AG09319 (cell line): ENCODE measurements at places on chromosomes 12 and 14.

DNA sequence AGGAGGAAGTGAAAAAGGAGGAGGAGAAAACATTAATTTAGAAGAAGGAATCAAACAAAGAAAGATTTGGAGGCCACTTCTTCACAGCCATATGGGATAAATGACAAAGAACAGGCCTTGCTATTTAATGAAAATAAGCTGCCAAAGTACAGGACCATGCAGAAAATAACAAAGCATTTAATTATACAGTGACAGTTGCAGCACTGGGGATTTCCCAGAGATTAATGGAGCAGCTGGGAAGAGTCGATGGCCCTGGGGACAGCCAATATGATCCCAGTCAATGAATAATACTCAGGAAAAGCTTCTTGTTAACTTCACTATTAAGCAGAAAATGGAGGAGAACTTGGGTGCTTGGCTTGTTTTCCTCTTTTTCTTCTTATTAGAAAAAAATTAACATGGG lies 34.6 kb downstream of the RERG start:
- no peak for DNase-seq

GRCh38 chr12:77847680-77848431 lies 17.2 kb downstream of the NAV3 start:
- peak; percentile 42 for DNase-seq

- peak; percentile 86 for DNase-seq
Observed at GRCh38 chr14:96246539-96246847, 9.5 kb upstream of the BDKRB1 start.

DNA sequence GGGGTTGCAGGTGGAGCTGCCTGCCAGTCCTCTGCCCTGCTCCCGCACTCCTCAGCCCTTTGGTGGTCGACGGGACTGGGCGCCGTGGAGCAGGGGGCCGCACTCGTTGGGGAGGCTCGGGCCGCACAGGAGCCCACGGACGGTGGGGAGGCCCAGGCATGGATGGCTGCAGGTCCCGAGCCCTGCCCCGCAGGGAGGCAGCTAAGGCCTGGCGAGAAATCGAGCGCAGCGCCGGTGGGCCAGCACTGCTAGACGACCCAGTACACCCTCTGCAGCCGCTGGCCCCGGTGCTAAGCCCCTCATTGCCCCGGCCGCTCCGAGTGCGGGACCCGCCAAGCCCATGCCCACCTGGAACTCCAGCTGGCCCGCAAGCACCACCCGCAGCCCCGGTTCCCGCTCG lies 221.8 kb downstream of the BTG1 start:
- no peak for DNase-seq

DNA sequence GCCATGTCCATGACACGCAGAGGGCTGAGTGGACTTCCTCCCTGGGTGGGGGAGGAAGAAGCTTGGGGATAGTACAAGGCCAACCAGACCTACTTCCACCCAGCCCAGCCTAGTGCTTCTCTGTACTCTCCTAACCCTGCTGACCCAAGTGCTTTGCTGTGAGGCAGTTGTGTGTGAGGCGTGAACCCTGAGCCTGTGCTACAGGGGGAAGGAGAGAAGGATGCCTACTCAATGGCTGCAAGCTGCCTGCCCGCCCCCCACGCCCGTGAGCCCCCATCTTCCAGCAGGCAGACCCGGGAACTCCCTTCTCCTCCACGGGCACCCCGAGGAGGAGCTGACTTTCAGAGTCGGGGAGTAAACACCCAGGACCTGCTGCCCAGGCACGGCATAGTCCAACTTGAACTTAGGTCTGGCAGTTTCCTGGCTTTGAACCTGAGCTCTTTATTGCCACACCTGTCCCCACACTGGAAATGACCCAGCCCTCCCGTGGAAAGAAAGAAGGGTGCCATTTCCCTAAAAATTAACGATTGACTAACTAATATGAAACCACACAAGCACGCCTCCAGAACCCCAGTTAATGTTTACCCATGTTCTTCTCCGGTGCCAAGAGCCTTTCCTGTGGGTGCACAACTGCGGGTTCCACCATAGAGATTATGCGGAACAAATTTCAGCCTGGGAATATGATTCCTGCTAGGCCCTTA lies 10.8 kb downstream of the ALDH2 start:
- no peak for DNase-seq

GRCh38 chr12:119868992-119869391 lies 8.1 kb downstream of the CIT start:
- DNase-seq, result peak; percentile 27

DNA sequence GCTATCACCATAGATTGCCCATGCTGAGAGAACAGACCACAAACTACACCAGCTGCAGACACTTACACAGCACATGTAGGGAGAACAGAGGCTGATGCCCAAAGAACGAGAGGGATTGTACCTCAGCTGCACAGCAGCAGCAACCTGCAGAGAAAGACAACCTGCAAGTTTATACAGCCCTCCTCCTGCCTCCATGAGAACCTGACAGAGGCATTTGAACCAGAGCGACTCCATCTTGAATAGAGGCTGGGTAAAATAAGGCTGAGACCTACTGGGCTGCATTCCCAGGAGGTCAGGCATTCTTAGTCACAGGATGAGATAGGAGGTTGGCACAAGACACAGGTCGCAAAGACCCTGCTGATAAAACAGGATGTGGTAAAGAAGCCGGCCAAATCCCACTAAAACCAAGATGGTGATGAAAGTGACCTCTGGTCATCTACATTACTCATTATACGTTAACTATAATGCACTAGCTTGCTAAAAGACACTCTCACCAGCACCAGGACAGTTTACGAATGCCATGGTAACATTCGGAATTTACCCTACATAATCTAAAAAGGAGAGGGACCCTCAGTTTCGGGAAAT lies 262.4 kb upstream of the HMGA2 start:
- DNase-seq, result no peak

- no peak for DNase-seq
Observed at GRCh38 chr14:56581041-56581727, 1.6 kb downstream of the TMEM260 start.

- DNase-seq, result no peak
Observed at GRCh38 chr12:128455851-128456250, 188.9 kb downstream of the TMEM132C start.

GRCh38 chr12:85733984-85734383 lies 102.2 kb downstream of the RASSF9 start:
- no peak for DNase-seq

GRCh38 chr12:129675947-129676346 lies 227.9 kb downstream of the TMEM132D start:
- no peak for DNase-seq

- DNase-seq, result no peak
Observed at GRCh38 chr14:69506241-69506595, 21.7 kb downstream of the PLEKHD1 start.

GRCh38 chr14:30656190-30656632 lies 34.1 kb downstream of the SCFD1 start:
- no peak for DNase-seq

DNA sequence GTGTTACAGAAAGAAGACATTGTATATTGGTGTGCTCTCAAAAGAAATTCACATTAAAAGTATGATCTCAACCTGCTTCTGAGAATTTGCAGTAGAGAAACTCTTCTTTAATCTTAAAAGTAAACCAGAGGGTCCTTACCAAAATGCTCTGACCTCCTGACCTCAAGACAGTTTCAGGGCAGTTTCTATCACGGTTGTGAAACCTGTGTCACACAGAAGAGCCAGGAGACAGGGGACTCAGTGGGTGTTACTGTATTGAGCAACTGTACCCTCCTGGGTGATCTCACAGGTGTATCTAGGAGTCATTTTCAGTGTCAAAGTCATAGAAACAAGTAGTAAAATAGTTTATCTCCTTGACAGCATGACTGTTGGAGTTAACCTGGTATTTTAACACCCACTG lies 178.0 kb downstream of the GRIP1 start:
- no peak for DNase-seq

- DNase-seq, result no peak
Observed at GRCh38 chr14:69370061-69370460, 28.0 kb downstream of the ERH start.

- DNase-seq, result no peak
Observed at GRCh38 chr14:61147831-61148549, 133.1 kb downstream of the TMEM30B start.

DNA sequence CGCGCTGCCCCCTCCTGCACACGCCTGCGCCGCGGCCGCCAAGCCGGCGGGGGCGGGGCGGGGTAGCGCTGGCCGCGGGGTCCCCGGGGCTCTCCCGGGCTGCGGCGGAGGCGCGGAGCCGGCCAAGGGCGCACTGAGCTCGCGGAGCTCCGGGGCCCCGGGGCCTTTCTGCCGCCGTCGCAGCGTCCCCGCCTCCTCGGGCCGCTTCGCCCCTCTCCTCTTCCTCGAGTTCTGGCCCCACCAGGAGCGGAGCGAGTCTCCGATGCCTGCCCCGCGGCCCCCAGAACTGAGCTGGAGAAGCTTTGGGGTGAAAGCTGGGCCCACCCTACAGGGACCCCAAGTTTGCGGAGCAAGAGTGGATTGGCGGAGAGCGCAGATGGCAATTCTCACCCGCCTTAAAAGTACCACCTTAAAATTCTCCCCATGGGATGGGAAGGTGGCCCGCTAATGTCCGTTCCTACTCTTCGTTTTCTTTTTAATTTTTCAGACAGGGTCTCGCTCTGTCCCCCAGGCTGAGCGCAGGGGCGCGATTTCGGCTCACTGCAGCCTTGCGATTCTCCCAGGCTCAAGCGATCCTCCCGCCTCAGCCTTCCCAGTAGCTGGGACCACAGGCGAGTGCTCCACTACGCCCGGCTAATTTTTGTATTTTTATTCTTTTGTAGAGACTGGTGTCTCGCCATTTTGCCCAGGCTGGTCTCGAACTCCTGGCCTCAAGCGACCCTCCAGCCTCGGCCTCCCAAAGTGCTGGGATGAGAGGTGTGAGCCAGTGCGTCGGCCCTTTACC lies 129.6 kb downstream of the NDUFA12 start:
- no peak for DNase-seq

GRCh38 chr12:89514751-89515150 lies 9.8 kb downstream of the GALNT4 start:
- no peak for DNase-seq

GRCh38 chr14:104431929-104432541 lies 147.5 kb upstream of the C14orf180 start:
- no peak for DNase-seq
